ENCODE measurements at places on chromosomes 1 and 21. TPM values are rescaled to one million over a fixed set of nuclear protein-coding genes. Genes with fewer than 3 reads are reported as not detected.

- no peaks in the 10 kb centered on the region for H3K36me3 ChIP-seq
- no peak overlapping the region for H3K4me3 ChIP-seq
- H3K27ac ChIP-seq: no peak overlapping the region
- DNase-seq: no peak
- no peaks in the 10 kb centered on the region for H3K27me3 ChIP-seq
Observed at GRCh38 chr1:152162792-152163463, 3.9 kb upstream of the RPTN start.

DNA sequence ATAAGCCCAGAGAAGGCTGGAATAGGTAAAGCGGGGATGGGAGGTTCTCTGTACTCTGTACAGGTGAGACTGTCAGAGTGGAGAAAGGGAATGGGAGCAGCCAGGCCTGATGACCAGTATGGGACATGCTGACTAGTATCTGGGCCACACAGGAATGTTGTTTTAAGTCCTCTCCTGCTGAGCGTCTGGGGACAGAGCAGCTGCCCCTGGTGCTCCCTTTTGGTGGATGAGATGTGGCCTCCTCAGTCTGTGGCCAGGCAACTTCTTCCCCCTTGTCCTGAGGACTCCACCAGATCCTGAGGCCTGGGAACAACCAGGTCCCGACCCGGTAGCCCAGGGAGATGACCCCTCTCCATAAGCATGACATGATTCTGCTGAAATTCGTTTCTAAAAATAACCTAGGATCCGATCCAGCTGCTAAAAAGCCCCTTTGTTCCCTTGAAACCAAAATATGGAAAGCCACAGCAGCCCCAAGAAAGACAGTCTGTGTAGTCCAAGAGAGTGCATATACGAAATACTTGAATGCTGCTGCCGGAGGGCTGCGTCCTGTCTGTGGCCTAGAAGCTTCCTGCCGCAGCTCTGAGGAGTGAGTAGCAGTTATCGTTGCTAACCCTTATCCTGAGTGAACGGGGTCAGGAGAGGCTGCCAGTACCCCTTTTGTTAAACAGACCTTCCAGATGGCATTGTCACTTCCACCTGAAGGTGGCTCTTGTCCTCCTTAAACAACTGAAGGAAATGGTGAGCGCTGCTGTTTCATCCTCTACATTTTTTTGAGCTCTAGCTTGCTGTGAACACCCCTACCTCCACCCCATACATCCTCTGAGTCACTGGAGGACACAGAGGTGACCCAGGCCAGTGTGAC is 47.1 kb downstream of the ATP2B4 start:
- H3K4me3 ChIP-seq: no peak overlapping the region
- DNase-seq: peak; percentile 62
- no peaks in the 10 kb centered on the region for H3K36me3 ChIP-seq
- no peaks in the 10 kb centered on the region for H3K27me3 ChIP-seq

DNA sequence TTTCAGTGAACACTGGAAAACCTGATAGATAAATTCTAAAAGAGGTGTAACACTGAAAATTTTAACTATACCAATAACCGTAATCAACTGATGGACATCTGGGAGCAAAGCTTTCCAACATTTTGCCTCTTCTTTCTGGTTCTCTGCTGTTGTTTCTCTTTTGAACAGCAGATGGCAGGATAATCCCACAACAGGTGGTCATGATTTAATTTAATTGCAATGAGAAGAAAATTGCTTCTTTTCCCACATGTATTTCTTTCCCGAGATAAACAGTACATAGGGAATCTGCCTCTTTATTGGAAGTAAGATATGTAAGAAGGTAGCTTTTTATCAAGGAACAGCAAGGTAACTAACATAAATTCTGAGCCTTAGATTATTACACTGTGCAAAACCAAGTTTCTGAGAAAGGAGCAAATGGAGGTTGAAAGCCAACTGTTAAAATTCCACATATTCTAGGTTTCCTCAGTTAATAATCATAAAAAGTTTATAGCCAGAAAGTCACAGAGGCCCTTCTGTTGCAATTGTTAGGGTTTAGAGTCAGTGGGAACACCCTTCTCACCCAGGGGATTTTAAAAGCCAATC is 72.9 kb downstream of the RPS6KA1 start:
- H3K27me3 ChIP-seq: no peaks in the 10 kb centered on the region
- DNase-seq: no peak
- H3K4me1 ChIP-seq: no peaks in the 10 kb centered on the region
- H3K4me3 ChIP-seq: no peak overlapping the region

DNA sequence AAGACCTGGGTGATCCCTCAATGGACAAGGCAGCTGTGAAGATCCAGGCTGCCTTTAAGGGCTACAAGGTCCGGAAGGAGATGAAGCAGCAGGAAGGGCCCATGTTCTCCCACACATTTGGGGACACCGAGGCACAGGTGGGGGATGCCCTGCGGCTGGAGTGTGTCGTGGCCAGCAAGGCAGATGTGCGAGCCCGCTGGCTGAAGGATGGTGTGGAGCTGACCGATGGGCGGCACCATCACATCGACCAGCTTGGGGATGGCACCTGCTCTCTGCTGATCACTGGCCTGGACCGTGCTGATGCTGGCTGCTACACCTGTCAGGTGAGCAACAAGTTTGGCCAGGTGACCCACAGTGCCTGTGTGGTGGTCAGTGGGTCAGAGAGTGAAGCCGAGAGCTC is 85.2 kb downstream of the TRIM11 start:
- peak; percentile 52 for DNase-seq
- no peaks in the 10 kb centered on the region for H3K4me1 ChIP-seq
- H3K27ac ChIP-seq: no peak overlapping the region
- no peak overlapping the region for H3K4me3 ChIP-seq
- peaks cover 39% of the 10 kb centered on the region for H3K36me3 ChIP-seq

DNA sequence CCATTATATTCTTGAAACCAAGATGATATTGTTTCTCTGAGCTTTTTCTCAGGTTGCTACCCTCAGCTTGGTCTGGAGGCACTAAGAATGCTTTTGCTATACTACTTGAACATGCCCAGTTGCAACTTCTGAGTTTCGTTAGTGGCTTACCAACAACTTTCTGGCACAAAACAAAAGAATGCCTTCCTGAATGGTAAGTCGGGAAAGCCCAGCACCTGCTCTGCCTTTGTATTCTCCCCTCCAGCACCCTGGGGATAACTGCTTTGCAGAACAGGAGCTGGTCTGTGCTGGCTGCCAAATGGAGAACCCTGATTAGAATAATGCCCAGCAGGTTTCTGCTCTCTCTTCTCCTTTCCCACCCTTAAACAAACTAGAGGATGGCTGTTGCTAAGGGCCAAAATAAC is 149.3 kb downstream of the TGFB2 start:
- H3K27ac ChIP-seq: no peak overlapping the region
- no peaks in the 10 kb centered on the region for H3K27me3 ChIP-seq
- H3K4me3 ChIP-seq: no peak overlapping the region
- H3K4me1 ChIP-seq: peaks cover 7% of the 10 kb centered on the region

- peaks cover 5% of the 10 kb centered on the region for H3K4me1 ChIP-seq
- DNase-seq: no peak
- H3K27ac ChIP-seq: no peak overlapping the region
- H3K36me3 ChIP-seq: no peaks in the 10 kb centered on the region
- H3K27me3 ChIP-seq: no peaks in the 10 kb centered on the region
- no peak overlapping the region for H3K4me3 ChIP-seq
Observed at GRCh38 chr21:28675331-28676041, 317.2 kb downstream of the LTN1 start.

DNA sequence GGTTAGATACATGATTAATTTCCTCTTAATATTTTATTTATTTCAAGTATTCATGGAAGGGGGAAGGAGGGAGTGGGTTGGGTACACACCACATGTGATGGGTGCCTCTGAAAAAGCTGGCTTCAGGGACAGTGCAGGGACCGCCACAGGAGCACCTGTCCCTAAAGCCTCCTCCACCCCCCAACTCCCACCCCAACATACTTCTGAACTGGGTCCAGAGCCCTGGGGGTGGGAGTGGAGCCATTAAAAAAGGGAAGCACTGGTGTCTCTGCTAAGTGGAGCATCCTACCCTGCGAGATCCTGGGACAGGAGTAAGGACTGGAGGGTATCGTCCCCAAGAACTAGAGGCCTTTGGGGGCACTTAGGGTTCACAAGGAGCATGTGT is 5.6 kb upstream of the CLEC20A start:
- H3K27ac ChIP-seq: no peak overlapping the region
- DNase-seq: no peak
- H3K27me3 ChIP-seq: no peaks in the 10 kb centered on the region
- no peak overlapping the region for H3K4me3 ChIP-seq
- H3K36me3 ChIP-seq: no peaks in the 10 kb centered on the region
- H3K4me1 ChIP-seq: no peaks in the 10 kb centered on the region

- no peak overlapping the region for H3K4me3 ChIP-seq
- DNase-seq: no peak
- no peaks in the 10 kb centered on the region for H3K27me3 ChIP-seq
- no peaks in the 10 kb centered on the region for H3K36me3 ChIP-seq
- no peak overlapping the region for H3K27ac ChIP-seq
Observed at GRCh38 chr1:238832106-238832505, 554.3 kb upstream of the CHRM3 start.

DNA sequence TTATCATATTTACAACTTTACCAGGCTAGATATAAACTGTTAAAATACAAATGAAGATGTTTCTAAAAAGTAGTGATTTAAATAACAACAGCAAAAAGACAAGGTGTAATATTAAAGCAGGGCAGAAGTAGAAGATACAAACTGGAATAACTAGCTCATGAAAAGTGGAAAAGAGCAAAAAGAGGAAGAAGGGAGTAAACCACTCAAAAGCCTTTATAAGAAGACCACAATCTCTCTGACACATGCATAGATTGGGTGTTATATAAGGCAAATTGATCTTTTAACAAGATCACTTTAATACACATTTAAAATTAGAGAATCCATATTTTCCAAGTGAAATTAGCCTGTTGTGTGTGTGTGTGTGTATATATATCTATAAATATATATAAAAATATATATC is 5.0 kb downstream of the DENND1B start:
- no peaks in the 10 kb centered on the region for H3K27me3 ChIP-seq
- no peak for DNase-seq
- H3K27ac ChIP-seq: no peak overlapping the region
- peaks cover 22% of the 10 kb centered on the region for H3K4me1 ChIP-seq
- H3K4me3 ChIP-seq: no peak overlapping the region
- H3K36me3 ChIP-seq: no peaks in the 10 kb centered on the region

DNA sequence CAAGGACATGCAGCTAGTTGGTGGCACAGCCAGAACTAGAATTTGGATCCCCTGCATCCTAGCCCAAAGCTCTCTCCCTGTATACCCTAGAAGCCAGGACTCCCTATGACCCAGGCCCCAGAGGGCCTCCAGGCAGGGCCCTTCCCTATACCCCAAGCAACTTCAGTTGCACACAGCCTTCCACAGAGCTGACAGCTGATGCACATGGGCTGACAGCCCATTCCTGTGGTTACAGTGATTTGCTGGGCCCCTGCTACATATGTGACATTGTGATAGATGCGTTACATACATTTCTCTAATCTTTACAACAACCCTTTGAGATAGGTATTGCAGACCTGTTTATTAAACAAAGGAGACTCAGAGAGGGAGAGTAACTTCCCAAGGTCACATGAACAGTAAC is 5.8 kb downstream of the ATP1A2 start:
- H3K4me1 ChIP-seq: peaks cover 2% of the 10 kb centered on the region
- H3K36me3 ChIP-seq: no peaks in the 10 kb centered on the region
- no peak overlapping the region for H3K27ac ChIP-seq
- no peak overlapping the region for H3K4me3 ChIP-seq
- no peaks in the 10 kb centered on the region for H3K27me3 ChIP-seq

- H3K36me3 ChIP-seq: no peaks in the 10 kb centered on the region
- H3K27me3 ChIP-seq: no peaks in the 10 kb centered on the region
- H3K4me3 ChIP-seq: no peak overlapping the region
- DNase-seq: no peak
Observed at GRCh38 chr21:28104346-28104745, 888.3 kb downstream of the LTN1 start.

- no peaks in the 10 kb centered on the region for H3K27me3 ChIP-seq
- no peak for DNase-seq
- no peak overlapping the region for H3K4me3 ChIP-seq
- no peaks in the 10 kb centered on the region for H3K36me3 ChIP-seq
Observed at GRCh38 chr1:27506703-27507102, 16.7 kb upstream of the WASF2 start.

DNA sequence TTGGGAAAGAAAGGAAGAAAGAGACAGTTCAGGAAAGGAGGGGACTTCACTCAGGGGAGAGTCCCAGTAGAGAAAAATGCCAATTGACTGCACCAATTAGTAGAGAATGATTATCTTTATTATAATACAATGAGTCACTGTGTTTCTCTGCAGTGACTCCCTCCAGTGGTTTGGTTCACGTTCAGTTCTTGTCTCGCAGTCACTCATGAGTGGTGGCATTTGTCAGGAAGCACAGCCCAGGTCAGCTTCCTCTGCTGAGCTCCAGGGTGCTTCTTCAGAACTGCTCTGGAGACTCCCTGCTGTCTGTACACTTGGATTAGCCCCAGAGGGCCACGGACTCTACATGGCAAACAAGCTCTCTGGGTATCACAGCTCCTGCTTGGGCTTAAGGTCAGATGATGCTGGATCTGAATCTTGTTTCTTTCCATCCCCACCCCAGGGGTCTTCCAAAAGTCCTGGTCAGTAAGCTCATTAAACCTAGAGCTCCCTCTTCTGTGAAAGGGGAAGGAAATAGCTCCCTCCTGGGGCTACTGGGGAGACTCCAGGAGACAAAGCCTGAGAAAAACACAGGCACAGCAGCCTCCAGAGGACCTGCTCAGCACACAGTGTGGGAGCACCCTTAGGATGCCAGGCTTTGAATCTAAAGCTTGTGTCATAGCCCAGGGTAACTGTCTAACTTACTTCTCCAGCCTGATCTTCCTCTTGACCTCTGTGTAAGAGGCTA is 619.0 kb downstream of the AJAP1 start:
- H3K4me1 ChIP-seq: no peaks in the 10 kb centered on the region
- no peak for DNase-seq
- no peak overlapping the region for H3K4me3 ChIP-seq

DNA sequence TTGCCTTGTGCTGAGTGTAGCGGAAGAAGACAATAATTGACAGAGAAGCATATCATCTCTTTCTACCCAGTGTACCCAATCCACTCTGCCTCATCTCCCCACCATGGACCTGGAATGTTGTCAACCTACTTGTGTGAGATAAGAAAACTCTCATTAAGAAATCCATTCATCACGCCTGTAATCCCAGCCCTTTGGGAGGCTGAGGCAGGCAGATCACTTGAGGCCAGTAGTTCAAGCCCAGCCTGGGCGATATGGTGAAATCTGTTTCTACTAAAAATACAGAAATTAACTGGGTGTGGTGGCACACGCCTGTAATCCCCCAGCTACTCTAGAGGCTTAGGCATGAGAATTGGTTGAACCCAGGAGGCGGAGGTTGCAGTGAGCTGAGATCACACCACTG is 209.6 kb downstream of the PBX1 start:
- no peak overlapping the region for H3K27ac ChIP-seq
- no peak overlapping the region for H3K4me3 ChIP-seq
- H3K4me1 ChIP-seq: peaks cover 18% of the 10 kb centered on the region
- H3K27me3 ChIP-seq: no peaks in the 10 kb centered on the region
- DNase-seq: no peak

The C1orf74 gene
- 3.1 TPM for total RNA-seq

The ILDR2 gene
- total RNA-seq: 0.40 TPM

The C1QA gene
- total RNA-seq: 180 TPM

The GPR37L1 gene
- total RNA-seq: not detected

The ARTN gene
- not detected for total RNA-seq

The KLHDC9 gene
- not detected for total RNA-seq

The SMIM34 gene
- total RNA-seq: not detected

The CD1E gene
- total RNA-seq: not detected

The SLC26A9 gene
- total RNA-seq: 23.0 TPM
